Panc1 (cell line): ENCODE measurements at places on chromosomes 3 and 15.

DNA sequence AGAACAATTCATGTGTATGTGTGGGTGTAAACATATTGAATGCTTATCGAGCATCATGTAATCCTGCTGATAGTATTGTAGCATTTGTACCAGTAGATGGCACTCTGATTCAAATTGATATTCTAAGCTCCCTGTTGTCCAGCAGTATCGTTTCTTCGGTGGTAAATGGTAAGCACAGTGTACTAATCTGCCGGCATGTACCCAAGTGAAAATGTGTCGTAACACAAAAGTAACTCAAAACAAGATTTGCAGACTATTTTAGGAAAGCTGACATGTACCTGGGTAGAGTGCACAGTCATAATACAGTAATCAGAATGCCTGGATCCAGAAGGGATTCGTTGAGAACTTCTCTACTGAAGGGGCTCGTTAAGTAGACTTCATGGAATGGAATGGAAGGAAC lies 31.7 kb upstream of the MNS1 start:
- no peak overlapping the region for H3K4me3 ChIP-seq
- H3K27ac ChIP-seq: no peak overlapping the region
- peak; percentile 64 for DNase-seq
- H3K36me3 ChIP-seq: no peaks in the 10 kb centered on the region

DNA sequence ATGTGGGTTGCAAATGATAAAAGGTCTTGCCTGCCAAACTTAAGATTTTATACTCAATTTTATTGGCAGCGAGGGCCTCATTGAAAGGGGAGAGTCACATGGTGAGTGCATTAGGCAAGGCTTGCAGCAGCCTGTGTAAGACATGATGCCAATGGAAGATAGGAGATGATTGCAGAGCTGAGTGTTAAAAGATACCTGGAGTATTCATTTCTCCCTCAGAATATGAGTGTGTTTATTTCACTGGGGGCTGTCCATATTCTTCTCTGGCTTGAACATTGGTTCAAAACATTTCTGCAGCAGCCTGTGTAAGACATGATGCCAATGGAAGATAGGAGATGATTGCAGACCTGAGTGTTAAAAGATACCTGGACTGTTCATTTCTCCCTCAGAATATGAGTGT lies 165.2 kb upstream of the NUDT16 start:
- no peak overlapping the region for H3K27ac ChIP-seq
- H3K4me1 ChIP-seq: peaks cover 18% of the 10 kb centered on the region; the same call in 1 of the 2 replicates
- no peak overlapping the region for H3K4me3 ChIP-seq
- no peaks in the 10 kb centered on the region for H3K36me3 ChIP-seq
- DNase-seq: no peak
- H3K27me3 ChIP-seq: no peaks in the 10 kb centered on the region

GRCh38 chr3:74080056-74080461 lies 455.3 kb upstream of the PDZRN3 start:
- H3K36me3 ChIP-seq: no peaks in the 10 kb centered on the region
- no peak overlapping the region for H3K27ac ChIP-seq
- H3K4me1 ChIP-seq: no peaks in the 10 kb centered on the region
- DNase-seq: no peak

DNA sequence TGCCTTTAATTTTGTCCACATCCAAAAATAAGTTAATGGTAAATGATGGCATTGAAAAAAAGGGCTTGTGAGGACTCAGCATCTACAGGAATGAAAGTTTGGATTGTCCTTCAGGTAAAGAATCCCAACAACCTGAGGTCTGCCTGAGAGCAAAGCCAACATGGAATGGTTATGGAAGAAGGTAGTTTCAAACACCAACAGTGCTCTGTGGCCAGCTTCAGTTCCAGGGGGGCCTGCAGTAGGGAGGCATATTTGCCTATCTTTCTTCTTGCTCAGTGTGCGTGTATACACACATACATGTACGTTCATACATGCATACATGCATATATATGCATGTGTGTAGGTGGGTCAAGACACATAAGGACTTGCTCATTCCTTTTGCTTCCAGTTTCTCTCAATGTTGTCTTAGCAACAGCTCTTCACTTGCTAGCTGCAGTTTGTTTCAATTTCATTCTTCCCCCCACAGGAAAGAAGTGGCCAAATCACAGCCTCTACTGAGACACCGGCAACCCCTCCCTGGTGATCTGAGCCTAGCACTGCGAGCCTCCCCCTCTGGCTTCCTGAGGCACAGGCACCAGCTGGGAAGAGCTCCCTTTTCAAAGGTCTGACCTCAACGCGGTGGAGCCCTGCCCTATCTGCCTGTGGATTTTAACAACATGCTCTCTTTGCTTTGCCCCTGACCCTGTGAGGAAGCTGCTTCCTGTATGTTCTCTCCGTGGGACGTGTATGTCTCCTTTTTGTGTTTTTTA lies 146.2 kb downstream of the KLF13 start:
- H3K4me3 ChIP-seq: no peak overlapping the region
- H3K4me1 ChIP-seq: no peaks in the 10 kb centered on the region
- no peak overlapping the region for H3K27ac ChIP-seq
- peaks cover 4% of the 10 kb centered on the region; the same call in 1 of the 2 replicates for H3K27me3 ChIP-seq
- DNase-seq: no peak
- H3K36me3 ChIP-seq: no peaks in the 10 kb centered on the region

DNA sequence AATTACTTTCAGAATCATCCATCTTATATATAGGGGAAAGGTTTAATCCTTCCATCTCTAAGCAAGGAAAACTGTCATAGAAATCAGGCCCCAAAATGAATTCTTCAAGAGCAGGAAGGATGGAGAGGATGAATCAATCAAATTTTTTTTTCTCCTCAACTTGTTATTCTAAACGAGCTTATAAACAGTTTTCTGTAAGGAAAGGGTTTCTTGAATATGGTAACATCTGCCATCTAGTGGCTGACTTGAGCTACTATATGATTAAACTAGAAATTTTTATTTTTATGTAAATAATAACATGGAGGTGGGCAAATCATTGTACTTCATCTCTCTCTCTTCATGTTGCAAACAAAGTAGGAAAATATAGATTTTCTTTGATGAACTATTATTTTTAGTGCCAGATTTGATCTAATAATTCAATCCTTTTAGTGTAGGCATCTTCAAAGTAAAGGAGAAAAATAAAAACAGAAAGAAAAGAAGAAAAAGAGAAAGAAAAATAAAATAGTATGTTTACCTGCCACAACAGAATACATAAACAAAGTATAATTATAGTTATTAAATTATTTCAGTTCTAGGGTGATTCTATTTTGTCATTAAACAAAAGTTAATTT lies 146.6 kb downstream of the SERPINI1 start:
- H3K4me3 ChIP-seq: no peak overlapping the region
- no peak for DNase-seq
- no peak overlapping the region for H3K27ac ChIP-seq
- H3K36me3 ChIP-seq: no peaks in the 10 kb centered on the region
- H3K4me1 ChIP-seq: no peaks in the 10 kb centered on the region; the same call in 1 of the 2 replicates

- no peaks in the 10 kb centered on the region for H3K36me3 ChIP-seq
- H3K4me1 ChIP-seq: peaks cover 52% of the 10 kb centered on the region
- no peak overlapping the region for H3K4me3 ChIP-seq
- H3K27me3 ChIP-seq: no peaks in the 10 kb centered on the region
- peak overlapping the region; percentile 93 for H3K27ac ChIP-seq
- DNase-seq: no peak
Observed at GRCh38 chr15:90192961-90193786, 8.0 kb upstream of the SEMA4B start.

DNA sequence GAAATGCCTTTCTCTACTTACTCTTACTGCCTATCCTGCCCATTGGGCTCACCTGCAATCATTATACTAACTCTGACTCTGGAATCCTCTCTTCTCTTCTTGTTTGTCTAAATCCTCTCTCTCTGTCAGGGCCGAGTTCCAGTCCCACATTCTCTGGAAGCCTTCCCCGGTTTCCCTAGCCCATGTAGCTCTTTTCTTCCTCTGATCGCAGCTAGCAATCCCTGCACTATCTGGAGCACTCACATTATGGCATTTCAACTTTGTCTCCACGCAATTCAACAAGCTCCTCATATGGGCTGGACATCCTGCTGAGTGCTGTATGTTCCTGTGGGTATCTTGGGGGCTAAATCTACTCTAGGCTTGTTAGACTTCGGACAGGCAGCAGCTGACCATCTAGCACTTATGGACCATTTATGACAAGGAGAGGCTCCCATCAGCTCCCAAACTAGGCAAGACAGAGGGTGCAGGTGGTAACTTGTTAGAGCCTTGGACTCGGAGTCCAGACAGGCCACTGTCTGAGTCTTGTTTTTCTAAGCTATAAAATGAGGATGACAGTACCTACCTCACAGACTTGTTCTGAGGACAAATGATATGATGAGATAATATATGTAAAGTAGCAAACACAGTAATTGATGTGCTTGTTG lies 58.3 kb downstream of the EPHB3 start:
- no peaks in the 10 kb centered on the region for H3K4me1 ChIP-seq
- H3K4me3 ChIP-seq: no peak overlapping the region
- H3K27me3 ChIP-seq: no peaks in the 10 kb centered on the region
- H3K27ac ChIP-seq: no peak overlapping the region
- no peak for DNase-seq
- no peaks in the 10 kb centered on the region for H3K36me3 ChIP-seq

DNA sequence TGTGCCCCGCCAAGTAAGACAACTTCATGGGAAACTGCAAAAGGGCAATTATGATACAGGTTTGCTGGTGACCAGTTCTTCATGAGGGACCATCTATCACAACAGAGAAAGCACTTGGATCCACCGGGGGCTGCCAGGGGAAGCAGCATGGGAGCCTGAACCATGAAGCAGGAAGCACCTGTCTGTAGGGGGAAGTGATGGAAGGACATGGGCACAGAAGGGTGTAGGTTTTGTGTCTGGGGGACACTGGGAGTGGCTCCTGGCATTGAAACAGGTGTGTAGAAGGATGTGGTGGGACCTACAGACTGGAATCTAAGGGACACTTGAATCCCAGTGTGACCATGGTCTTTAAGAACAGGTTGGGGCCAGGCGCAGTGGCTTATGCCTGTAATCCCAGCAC lies 22.6 kb downstream of the MKRN2 start:
- DNase-seq: no peak
- H3K27ac ChIP-seq: no peak overlapping the region
- H3K36me3 ChIP-seq: peaks cover 5% of the 10 kb centered on the region
- no peak overlapping the region for H3K4me3 ChIP-seq
- no peaks in the 10 kb centered on the region for H3K27me3 ChIP-seq

GRCh38 chr15:100772892-100773520 lies 106.6 kb upstream of the ALDH1A3 start:
- no peak overlapping the region for H3K4me3 ChIP-seq
- no peaks in the 10 kb centered on the region for H3K36me3 ChIP-seq
- DNase-seq: no peak
- H3K27me3 ChIP-seq: no peaks in the 10 kb centered on the region
- H3K27ac ChIP-seq: peak overlapping the region; percentile 23; the same call in 1 of the 2 replicates

DNA sequence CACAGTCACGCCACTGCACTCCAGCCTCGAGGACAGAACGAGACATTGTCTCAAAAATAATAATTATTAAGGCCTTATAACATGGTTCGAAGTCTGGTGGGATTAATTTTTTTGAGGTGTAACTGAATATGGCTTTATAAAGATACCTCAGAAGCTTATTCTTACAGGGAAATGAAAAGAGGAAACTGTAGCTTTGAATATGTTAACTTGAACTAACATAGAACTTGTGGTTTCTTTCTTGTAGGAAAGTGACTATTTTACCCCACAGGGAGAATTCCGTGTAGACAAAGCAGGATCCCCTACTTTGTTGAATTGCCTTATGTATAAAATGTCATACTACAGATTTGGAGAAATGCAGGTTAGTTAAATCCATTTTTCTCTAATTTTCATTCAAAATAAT lies 96.3 kb downstream of the STT3B start:
- H3K27ac ChIP-seq: no peak overlapping the region
- H3K4me3 ChIP-seq: no peak overlapping the region
- H3K36me3 ChIP-seq: peaks cover 12% of the 10 kb centered on the region; the same call in 1 of the 2 replicates
- no peaks in the 10 kb centered on the region for H3K4me1 ChIP-seq

DNA sequence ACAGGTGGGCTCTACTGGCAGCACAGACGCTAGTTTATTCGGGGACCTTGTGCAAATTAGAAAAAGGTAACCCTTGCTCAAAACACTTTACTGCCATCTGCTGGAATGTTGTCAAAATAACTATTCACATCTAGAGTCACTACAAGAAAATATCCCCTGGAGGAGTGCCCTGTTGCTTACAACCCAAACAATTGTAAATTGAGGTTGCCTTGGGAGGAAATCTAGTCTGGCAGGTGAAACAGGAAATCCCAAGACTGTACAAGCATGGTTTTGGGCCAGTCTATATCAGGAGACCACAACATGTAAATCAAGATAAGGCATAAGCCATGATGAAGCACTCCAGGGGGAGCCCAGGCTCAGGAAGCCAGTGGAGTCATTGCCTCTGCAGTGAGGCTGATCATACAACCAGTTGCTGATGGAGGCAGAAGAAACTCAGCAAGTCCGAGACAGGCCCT lies 136.8 kb upstream of the ACP3 start:
- peak; percentile 45 for DNase-seq
- H3K27ac ChIP-seq: no peak overlapping the region
- H3K4me3 ChIP-seq: no peak overlapping the region
- peaks cover 6% of the 10 kb centered on the region; the same call in 1 of the 2 replicates for H3K27me3 ChIP-seq

DNA sequence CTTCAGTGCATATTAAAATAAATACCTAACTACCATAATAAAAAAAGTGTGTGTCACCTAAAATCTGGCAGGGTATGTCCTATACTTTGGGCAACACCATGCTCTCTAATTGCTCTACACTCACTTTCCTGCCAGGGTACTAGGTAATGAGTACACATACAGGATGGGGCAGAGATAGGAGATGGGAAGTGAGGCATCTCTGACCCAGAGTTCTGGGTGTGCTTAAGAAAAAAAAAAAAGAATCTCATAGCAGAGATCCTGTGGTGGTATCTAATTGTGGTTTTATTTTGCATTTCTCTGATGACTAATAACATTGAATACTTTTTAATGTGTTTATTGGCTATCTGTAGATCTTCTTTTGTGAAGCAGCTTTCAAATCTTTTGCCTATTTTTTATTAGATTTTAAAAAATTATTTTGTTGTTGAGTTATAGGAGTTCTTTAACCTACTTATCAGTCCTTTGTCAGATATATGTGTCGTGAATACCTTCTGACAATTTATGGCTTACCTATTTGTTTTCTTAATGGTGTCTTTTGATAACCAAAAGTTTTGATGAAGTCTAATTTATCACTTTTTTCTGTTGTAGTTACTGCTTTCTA lies 48.0 kb downstream of the EEFSEC start:
- no peaks in the 10 kb centered on the region for H3K27me3 ChIP-seq
- no peaks in the 10 kb centered on the region for H3K4me1 ChIP-seq
- H3K4me3 ChIP-seq: no peak overlapping the region
- no peaks in the 10 kb centered on the region for H3K36me3 ChIP-seq
- H3K27ac ChIP-seq: no peak overlapping the region

DNA sequence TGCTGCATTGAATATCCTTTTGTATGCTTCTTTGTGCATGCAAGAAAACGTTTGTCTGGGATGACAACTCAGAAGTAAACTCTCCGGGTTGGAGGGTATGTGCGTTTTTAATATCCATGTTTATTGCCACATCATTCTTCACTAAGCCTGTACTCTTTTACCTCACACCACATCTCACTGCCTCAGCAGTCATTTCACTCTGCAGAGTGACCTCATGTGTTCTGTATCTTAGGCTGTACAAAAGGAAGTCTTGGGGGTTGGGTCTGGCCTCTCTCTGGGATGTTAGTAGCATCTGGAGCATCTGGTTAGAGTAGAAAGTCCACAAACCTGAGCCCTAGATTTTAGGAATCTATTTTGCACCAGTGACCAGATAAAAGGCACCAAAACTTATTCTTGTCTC lies 16.1 kb downstream of the CACNA1D start:
- no peak overlapping the region for H3K27ac ChIP-seq
- no peak overlapping the region for H3K4me3 ChIP-seq
- no peak for DNase-seq
- no peaks in the 10 kb centered on the region for H3K36me3 ChIP-seq
- H3K4me1 ChIP-seq: peaks cover 6% of the 10 kb centered on the region; the same call in 1 of the 2 replicates
- no peaks in the 10 kb centered on the region for H3K27me3 ChIP-seq
